ENCODE measurements at places on chromosomes 2 and 18.

GRCh38 chr2:96097441-96097840, 18.9 kb downstream of the ADRA2B start:
- no peak for DNase-seq

- DNase-seq, result no peak
These were observed 300.5 kb downstream of the CCDC74A start for GRCh38 chr2:131828164-131828561.

GRCh38 chr2:37614061-37614738, 57.2 kb downstream of the CDC42EP3 start:
- DNase-seq, result no peak

DNA sequence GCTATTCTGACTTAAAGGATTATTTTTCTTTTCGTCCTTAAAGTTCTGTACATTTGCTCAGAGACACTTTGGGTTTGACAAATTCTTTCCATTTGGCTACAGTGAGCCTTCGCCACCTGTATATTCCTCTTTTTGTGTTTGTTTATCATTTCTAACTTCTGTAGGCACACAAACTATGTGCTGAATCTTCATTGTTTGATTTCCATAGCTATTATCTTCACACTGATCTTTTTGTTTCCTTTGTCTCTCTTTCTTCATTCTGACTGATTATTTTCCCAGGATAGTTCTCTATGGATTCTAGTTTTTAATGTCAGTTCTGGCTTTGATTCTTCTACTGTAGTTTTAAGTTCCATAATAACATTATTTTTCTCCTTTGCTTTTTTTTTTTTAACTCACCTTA, 350.2 kb downstream of the ZNF521 start:
- DNase-seq, result no peak

GRCh38 chr18:37272226-37272625, 293.4 kb downstream of the CELF4 start:
- DNase-seq, result no peak

- DNase-seq, result no peak
These were observed 23.4 kb downstream of the RAMP1 start for GRCh38 chr2:237882510-237883481.

DNA sequence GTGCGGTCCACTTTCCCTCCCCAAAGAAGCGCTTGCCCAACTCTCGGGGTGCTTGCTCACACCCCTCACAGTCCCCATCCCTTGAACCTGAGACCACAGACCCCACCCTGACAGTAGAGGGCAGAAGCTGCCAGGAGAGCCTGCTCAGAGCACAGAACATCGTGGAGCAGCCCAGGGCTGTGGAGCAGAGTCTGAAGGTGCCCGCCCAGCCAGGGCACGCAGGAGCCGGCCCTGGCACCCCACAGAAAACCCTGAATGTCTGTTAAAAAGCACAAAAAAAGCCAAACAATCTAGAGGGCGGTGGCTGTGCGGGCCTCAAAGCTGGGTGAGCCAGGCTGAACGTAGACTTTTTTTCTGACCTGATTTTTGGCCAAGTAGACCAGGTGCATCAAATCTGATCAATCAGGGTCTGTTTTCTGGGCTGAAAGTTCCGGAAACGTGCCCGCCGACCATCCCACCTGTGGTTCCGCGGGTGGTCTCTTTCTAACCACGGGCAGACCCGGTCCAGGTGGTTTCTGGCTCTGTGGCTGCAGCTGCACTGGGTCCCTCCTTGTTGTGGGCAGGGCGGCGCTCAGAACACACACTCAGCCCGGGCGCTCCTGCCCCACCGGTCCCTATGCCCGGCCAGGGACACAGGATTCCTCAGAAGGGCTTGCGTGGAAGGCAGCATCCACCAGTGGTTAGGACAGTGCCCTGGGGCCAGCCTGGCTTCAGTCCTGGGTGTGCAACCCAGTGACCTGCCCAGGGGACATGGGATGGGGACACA, 66.3 kb downstream of the SLC66A2 start:
- DNase-seq, result no peak

Data from AG09309 (cell line).